Panc1 (cell line): ENCODE measurements at places on chromosomes 12 and 14. TPM values are rescaled to one million over a fixed set of nuclear protein-coding genes. Genes with fewer than 3 reads are reported as not detected.
A peak's percentile ranks its signal among the peaks of the same experiment; 100 is the strongest.

- H3K27ac ChIP-seq = no peak overlapping the region
- no peak for DNase-seq
- peaks cover 6% of the 10 kb centered on the region; the same call in 1 of the 2 replicates for H3K27me3 ChIP-seq
- peak overlapping the region; percentile 44; the same call in 1 of the 2 replicates for H3K4me3 ChIP-seq
These were observed 367 bp downstream of the GALNT16 start for GRCh38 chr14:69260190-69260860.

APPL2 gene
- total RNA-seq = 21.2 TPM

- DNase-seq = no peak
- no peak overlapping the region for H3K4me3 ChIP-seq
- H3K36me3 ChIP-seq = no peaks in the 10 kb centered on the region
- H3K4me1 ChIP-seq = no peaks in the 10 kb centered on the region
These were observed 97.6 kb downstream of the FOXA1 start for GRCh38 chr14:37497422-37497821.

NDRG2 gene
- 1.6 TPM for total RNA-seq

ZC3H14 gene
- total RNA-seq = 57.1 TPM
